ENCODE measurements at places on chromosomes 7 and 10.
A peak's percentile ranks its signal among the peaks of the same experiment; 100 is the strongest.

DNA sequence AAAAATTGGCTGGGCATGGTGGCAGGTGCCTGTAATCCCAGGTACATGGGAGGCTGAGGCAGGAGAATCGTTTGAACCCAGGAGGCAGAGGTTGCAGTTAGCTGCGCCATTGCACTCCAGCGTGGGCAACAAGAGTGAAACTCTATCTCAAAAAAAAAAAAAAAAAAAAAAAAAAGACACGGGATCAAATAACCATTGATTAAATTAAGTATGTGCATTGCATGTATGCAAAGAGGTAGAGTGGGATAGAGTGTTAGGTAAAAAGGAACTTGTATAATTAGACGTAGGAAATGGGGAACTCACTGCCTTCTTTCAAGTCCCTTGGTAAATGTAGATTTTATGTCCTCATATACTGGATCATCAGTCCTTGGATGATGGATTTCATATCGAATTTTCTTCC, 13.1 kb downstream of the VCL start:
- DNase-seq, result peak; percentile 56

DNA sequence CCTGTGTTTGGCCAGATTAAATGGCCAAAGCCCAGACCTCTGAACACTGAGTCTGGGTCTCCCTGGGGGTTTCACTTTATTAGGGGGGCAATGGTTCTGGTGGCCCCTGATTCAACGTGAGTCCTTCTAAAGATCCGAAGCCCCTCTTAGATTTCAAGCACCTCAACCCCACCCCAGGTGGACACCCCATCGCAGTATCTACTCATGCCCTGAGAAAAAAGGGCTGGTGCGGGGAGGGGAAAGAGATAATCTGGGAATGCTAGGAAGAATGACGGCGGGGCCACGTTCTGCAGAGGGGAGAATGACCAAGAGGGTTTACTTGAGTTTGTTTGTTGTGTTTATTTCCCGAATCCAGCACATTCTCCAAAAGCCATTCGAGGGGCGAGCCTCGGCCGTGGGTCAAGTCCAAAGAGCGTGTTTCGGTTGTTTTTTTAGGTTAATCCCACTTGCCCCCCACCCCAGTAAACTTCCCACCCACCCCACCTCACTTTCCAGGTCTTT, 832 bp downstream of the PDLIM1 start:
- DNase-seq, result no peak

GRCh38 chr7:37332243-37333016, 116.2 kb downstream of the ELMO1 start:
- DNase-seq, result no peak

- DNase-seq, result no peak
Measured at GRCh38 chr7:98222533-98223195, 11.4 kb downstream of the BHLHA15 start.

DNA sequence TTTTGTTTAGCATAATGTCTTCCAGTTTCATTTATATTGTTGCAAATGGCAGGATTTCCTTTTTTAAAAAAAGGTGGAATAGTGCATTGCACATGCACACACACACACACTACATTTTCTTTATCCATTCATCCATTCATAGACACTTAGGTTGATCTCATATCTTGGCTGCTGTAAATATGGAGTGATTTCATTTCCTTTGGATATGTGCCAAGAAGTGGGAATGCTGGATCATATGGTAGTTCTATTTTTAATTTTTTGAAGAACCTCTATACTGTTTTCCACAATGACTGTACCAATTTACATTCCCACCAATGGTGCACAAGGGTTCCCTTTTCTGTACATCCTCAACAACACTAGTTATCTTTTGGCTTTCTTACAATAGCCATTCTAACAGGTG, 68.9 kb downstream of the EBLN1 start:
- DNase-seq, result no peak

DNA sequence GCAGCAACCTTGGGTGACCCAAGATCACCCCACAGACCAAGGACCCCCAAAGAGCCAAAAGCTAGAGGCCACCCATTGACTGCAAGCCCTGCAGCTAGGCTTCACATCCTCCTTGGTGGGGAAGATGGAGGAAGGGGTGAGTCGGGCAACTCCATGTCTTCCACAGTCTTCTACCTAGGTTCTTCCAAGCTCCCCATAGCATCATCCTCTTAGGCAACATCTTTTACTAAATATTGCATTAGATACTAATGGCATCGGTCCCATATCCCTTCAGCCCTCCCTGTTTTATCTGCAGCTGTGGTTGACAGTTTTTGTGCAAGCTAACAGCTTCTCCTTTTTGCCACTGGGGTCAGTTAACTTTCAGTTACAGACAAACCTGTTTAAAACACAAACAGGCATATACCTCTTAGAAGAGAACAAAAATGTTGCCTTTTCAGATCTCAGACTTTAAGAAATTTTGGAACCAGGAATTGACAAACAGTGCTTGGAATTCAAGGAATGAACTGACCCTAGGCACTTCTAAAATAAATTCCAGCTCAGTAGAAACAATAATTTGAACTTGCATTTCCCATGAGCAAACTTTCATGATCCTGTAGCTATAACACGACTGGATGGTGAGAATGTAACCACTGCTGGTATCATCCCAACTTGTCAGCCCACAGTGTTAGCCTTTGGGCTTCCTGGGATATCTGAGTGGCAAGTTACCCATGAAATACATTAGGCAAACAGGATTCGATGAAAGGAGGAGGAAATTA, 33.9 kb upstream of the MSMB start:
- peak; percentile 97 for DNase-seq

- DNase-seq, result no peak
Measured at GRCh38 chr10:127198721-127199120, 2.3 kb upstream of the INSYN2A start.

DNA sequence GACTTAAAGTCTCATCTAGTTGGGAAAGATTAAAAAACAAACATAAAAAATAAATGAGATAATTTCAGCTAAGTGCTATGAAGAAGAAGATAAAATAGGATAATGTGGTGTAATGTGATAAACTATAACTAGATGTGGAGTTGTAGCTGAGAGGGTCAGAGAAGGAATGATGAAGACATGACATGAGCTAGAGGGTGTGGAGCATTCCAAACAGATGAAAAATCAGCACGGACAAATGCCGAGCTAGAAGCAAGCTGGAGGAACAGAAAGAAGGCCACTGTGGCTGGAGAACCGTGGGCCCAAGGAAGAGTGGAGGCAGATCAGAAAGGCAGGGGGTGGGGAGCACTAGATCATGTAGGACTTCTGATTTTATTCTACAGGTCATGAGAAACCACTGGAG, 70.6 kb downstream of the CDK6 start:
- no peak for DNase-seq

DNA sequence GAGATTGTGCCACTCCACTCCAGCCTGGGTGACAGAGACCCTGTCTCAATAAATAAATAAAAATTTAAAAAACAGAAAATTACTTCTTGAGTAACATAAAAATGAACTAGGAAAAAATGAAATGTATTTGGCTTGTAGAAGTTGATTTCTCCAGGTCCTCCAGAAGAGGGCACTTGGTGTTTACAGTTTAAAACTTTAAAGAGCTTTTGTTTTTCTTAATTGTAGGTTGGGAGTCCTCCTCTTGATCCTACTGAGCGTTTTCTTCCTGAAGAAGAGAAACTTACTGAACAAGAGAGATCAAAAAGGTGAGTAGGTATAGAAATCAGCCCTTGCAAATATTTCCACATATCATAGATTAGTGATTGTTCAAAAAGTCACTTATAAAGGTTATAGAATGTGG, 16.2 kb downstream of the KIFBP start:
- DNase-seq, result peak; percentile 71

GRCh38 chr10:122990278-122990677, 10.1 kb downstream of the PSTK start:
- no peak for DNase-seq

GRCh38 chr7:51060536-51060935, 256.1 kb downstream of the COBL start:
- no peak for DNase-seq

- no peak for DNase-seq
Measured at GRCh38 chr7:64628721-64629120, 37.2 kb upstream of the ZNF107 start.

GRCh38 chr7:36147361-36147760, 5.7 kb upstream of the EEPD1 start:
- no peak for DNase-seq

GRCh38 chr7:70512761-70513160, 619.2 kb upstream of the GALNT17 start:
- no peak for DNase-seq

DNA sequence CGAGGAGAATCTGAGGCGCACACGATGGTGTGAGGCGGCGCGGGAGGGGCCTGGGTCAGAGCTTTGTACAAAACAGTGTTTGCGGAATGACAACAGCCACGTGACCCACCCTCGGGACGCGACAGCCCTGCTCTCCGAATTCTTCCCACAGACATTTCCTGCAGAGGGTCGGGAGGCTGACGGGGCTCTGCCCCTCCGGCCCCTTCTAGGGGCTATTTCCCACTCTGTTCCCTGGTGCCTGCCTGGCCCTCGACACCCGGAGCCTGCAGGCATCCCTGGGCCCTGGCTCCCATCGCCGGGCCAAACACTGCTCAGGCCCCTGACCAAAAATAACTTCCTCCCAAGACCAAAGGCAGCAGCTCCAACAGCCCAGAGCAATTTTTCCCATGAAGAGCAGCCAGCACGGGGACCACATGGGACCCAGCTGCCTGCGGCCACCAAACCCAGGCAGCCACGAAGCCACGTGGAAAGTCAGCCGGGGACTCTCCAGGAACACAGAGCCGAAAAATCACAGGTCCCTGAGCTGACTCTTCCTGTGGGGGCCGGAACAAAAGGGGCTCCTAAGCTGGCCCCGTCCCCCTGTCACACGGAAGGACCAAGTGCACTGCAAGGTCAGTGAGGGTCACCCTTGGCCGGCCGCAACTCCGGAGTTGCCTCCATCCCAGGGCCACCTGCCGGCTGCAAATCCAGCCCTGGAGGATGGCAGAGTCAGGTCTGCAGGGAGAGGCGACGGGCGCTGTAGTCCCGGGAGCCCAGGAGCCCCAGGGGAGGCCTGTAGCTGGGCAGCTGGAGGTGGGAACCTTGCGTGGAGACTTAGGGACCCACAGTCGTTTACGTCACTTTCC, 42.0 kb downstream of the PAPOLB start:
- DNase-seq, result no peak

GRCh38 chr7:149715476-149715875, 57.9 kb downstream of the ZNF467 start:
- no peak for DNase-seq

DNA sequence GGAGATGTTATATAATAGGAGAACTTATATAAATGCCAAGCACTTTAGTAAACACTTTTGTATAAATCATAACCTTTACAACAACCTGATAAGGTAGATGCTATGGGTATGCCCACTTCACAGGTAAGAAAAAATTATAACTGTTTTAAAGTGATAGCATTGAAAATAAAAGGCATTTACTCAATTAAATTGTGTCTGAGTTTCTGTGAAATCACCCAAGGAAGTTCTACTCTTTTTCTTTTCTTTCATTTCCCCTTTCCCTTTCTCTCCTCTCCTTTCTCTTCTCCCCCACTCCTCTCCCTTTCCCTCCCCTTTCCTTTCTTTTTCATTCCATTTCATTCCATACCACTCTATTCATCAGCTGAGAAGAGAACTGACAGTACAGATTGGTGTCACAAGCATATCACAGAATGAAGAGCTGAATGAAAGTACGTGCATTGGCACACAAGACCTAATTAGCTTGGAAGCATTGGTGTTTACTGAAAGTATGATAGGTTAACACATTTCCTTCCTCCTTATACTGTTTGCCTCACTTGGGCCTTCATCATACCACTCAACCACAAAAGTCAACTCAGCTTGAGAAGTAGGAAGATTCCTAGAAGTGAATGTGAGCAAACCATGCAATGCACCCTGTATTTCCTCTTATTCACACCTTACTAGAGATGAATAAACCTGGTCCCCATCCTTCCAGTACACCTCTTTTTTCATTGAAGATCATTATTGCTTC, 117.9 kb upstream of the AGR3 start:
- DNase-seq, result peak; percentile 76

- no peak for DNase-seq
Measured at GRCh38 chr10:33793793-33794192, 459.3 kb upstream of the NRP1 start.

DNA sequence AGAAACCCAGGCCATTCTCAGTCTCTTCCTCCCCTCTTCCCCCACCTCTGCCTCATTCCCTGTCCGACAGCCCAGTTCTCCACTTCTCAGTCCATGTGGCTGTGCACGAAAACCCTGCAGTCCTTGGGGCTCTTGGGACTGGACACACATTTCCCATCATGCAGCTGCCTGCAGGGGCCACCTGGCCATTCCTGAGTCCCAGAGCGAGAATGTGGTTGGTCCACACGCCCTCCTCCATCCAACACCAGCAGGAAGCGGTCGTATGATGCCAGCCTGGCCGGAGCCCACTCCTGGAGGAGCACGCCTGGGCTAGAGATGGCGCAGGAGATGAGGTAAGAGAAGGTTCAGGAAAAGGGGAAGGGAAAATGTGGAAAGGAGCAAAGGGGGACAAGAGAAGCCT, 222.5 kb downstream of the USP6NL start:
- no peak for DNase-seq

- no peak for DNase-seq
Measured at GRCh38 chr10:122013311-122013780, 24.4 kb downstream of the TACC2 start.

DNA sequence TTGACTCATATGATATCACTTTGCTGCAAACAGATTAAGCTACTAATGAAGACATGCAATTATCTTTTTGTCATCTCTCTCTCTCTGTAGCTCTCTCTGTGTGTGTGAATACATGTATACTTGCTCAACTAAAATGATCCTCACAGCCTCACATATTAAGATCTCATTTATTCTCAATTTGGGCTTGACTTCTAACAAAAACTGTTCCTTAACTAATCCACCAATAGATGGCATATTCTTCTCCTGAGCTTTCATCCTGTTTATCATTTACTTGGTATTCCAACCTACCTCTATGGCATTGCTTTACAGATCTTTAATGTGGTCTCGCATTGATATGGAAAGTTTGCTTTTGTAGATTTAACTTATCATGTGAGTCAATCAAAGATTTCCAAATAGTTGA, 540.4 kb downstream of the CNTNAP2 start:
- no peak for DNase-seq

DNA sequence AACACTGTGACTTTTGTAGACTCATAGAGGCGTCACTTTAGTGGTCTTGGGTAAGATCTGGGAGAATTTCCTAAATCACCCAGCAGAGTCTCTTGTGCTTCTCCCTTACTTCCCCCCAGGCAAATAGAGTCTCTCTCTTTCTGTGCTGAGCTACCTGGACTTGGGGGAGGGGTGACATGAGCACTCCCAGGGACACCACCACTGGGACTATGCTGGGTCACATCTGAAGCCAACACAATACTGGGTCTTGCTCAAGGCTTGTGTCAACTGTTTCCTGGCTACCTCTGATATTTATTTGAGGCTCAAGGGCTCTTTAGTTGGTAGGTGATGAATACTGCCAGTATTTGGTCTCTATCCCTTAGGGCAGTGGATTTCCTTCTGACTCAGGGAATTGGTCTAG, 214.6 kb upstream of the TPK1 start:
- no peak for DNase-seq

DNA sequence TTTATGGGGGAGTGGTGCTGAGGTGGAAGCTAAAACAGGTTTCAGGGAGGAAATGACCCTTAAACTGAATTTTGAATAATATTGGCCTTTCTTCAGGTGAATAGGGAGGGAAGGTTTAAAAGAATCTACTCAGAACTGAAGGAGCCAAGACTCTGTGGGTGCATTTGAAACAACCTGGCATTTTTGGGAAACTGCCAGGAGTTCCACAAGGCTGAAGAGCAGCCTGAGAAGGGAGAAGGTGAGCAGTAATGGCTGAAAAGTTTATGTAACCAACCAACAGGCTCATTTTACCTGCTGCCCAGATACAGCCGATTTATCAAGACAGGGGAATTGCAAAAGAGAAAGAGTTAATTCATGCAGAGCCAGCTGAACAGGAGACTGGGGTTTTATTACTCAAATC, 4.0 kb upstream of the PANK1 start:
- no peak for DNase-seq
